ENCODE measurements at places on chromosomes 16 and 17.

GRCh38 chr16:84942786-84943185 lies 68.5 kb downstream of the ZDHHC7 start:
- no peak for DNase-seq

GRCh38 chr17:10556301-10557005 lies 7.0 kb upstream of the MYH2 start:
- DNase-seq = no peak

DNA sequence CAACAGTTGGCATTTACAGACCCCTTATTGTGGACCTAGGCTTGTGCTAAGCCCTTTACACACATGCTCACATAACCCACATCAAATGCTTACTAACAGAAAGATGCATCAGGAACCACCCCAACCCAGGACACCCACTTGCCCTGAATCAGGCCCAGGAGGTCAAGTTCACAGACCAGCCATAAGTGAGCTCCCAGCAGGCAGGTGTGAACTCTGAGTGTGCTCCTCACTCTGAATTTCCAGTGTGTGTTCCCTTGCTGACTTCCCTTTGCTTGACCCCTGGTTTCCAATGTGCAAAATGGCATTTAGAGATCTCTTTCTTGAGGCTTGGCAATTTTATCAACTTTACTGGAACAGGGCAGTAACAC lies 87.0 kb downstream of the BMERB1 start:
- DNase-seq = no peak

GRCh38 chr17:74637926-74638325 lies 14.4 kb upstream of the CD300E start:
- no peak for DNase-seq

GRCh38 chr17:80461528-80462160 lies 14.8 kb downstream of the NPTX1 start:
- DNase-seq = no peak

GRCh38 chr16:89574681-89575246 lies 794 bp upstream of the CPNE7 start:
- DNase-seq = no peak
